Sigmoid colon (tissue), 7 donors: ENCODE measurements at places on chromosomes 6 and 20. TPM values are rescaled to one million over a fixed set of nuclear protein-coding genes. Genes with fewer than 3 reads are reported as not detected.

OR2H2 gene
- total RNA-seq: not detected

EYS gene
- total RNA-seq: not detected

DPM1 gene
- total RNA-seq: 45.4 TPM

PRICKLE4 gene
- total RNA-seq: 13.8 TPM

DZANK1 gene
- 1.9 TPM for total RNA-seq

RCAN2 gene
- total RNA-seq: 9.1 TPM

BCAS4 gene
- total RNA-seq: 5.3 TPM

- H3K27me3 ChIP-seq: no peaks in the 10 kb centered on the region
- no peak for DNase-seq
- H3K36me3 ChIP-seq: no peaks in the 10 kb centered on the region
- no peak overlapping the region for H3K4me3 ChIP-seq
Measured at GRCh38 chr20:50467174-50467573, 43.0 kb upstream of the PTPN1 start.

- H3K4me3 ChIP-seq: no peak overlapping the region
- H3K27me3 ChIP-seq: no peaks in the 10 kb centered on the region
- H3K36me3 ChIP-seq: peaks cover 24% of the 10 kb centered on the region
- H3K27ac ChIP-seq: no peak overlapping the region
- no peaks in the 10 kb centered on the region for H3K4me1 ChIP-seq
- DNase-seq: no peak
Measured at GRCh38 chr20:3227936-3228749, 10.8 kb downstream of the SLC4A11 start.

DNA sequence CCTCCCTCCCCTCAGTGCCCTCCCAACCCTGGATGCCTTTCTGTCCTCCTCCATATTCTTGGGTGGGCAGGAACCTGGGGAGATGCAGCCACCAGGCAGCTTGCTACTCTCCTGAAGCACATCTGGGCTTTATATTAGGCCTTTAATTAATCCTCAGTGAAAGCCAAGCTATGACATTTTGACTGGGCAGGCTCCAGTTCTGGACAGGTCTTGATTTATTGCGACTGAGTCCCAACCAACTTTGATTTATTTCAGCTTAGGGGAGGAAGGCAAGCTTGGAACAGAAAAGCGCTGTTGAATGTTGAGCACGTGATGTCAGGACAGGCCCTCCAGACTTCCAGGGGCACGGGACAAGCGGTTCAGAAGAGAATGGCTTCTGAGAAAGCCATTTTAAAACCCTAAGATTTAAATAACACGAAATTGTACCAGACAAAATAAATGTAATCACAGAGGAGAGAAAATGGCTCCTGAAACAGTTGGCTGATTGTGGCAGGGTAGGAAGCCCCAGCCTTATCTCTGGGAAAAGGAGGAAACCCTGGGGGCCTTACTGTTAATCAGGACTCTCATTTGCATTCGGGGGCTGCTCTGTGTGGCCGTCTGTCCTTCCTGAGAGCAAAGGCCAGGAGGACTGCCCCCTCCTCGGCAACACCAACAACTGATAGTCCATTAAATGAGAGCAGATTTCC lies 294.2 kb downstream of the FOXC1 start:
- H3K4me3 ChIP-seq: no peak overlapping the region
- DNase-seq: no peak
- H3K4me1 ChIP-seq: no peaks in the 10 kb centered on the region
- no peaks in the 10 kb centered on the region for H3K27me3 ChIP-seq
- no peak overlapping the region for H3K27ac ChIP-seq

GRCh38 chr6:99951016-99951805 lies 42.8 kb downstream of the MCHR2 start:
- DNase-seq: no peak
- no peak overlapping the region for H3K27ac ChIP-seq
- H3K36me3 ChIP-seq: no peaks in the 10 kb centered on the region
- H3K4me3 ChIP-seq: no peak overlapping the region

- H3K4me1 ChIP-seq: no peaks in the 10 kb centered on the region
- H3K36me3 ChIP-seq: no peaks in the 10 kb centered on the region
- DNase-seq: no peak
- no peaks in the 10 kb centered on the region for H3K27me3 ChIP-seq
- no peak overlapping the region for H3K4me3 ChIP-seq
Measured at GRCh38 chr6:97068211-97068610, 143.7 kb downstream of the KLHL32 start.

GRCh38 chr20:23654717-23655116 lies 17.0 kb upstream of the CST3 start:
- H3K4me1 ChIP-seq: peaks cover 22% of the 10 kb centered on the region
- H3K27ac ChIP-seq: peak overlapping the region; percentile 76
- no peaks in the 10 kb centered on the region for H3K36me3 ChIP-seq
- H3K27me3 ChIP-seq: no peaks in the 10 kb centered on the region
- DNase-seq: no peak

DNA sequence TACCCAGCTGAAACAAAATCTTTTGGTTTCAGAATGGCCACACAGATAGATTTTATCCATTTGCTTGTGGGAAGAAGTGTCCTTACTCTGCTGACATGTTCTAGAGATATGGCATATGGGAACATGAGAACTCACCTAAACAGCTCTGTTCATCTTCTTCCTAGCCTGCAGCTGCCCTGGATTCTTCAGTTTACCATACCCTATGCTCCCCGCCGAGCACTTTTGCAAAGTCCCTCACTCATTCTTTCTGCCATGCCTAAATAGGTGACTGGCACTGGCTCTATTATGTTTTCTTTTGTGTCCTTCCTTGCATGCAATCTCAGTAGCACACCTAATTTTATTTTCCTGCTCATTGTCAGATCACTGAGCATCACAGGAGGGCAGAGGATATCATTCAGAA lies 293.7 kb upstream of the RSPO3 start:
- no peaks in the 10 kb centered on the region for H3K36me3 ChIP-seq
- no peak overlapping the region for H3K4me3 ChIP-seq
- H3K4me1 ChIP-seq: no peaks in the 10 kb centered on the region
- H3K27ac ChIP-seq: no peak overlapping the region
- no peaks in the 10 kb centered on the region for H3K27me3 ChIP-seq

DNA sequence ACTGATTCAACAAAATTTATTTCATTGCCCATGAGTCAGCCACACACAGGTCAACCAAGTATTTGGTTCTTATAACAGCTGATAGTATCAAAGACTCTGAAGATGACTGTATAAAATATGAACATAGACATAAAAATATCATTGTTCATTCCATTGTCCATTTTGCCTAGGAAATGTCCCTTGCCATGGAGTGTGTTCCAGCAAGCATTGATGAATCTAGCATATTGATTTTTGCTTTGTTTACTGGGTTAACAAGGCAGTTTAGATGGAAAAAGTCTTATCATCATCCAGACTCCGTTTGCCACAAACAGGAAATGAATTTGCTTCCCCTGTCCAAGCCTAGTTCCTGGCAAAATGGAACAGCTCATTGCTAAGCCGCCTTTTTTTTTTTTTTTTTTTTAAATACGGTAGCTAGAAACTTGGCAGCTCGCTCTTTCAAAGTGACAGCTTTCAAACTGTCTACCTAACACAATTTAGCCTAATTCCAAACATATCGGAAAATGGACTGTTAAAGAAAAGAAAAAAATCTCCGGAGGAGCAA lies 7.5 kb downstream of the F13A1 start:
- H3K36me3 ChIP-seq: no peaks in the 10 kb centered on the region
- no peak for DNase-seq
- H3K27me3 ChIP-seq: no peaks in the 10 kb centered on the region
- no peaks in the 10 kb centered on the region for H3K4me1 ChIP-seq

DNA sequence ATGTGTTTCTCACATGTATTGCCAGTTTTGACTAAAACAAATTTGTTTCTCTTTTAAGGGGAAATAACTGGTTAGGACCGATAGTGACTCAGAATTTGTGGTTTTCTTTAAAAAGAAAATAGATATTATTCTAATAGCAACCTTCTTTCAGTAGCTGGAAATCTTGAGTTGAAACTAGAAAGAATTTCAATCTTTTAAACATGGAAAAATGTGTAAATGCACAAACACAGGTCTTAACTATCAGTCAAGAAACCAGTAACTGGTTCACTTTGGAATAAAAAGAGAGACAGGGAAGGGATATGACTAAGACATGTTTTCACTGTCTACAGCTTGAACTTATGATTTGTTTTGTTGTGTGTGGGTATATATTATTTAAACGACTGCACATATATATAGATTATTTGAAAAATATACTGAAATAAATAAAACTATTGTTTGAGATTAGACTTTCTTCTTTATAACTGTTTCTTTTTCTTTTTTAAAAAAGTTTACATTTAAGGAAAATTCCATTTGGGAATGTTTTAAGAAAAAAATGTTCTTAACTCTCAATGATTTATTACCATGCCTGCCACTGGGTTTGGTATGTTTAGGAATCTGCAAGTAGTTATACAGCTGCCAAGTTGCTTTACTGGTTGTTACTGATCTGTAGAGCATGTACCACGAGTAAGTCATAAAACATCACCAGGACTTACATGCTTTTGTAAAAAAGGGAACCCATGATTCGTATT lies 753.3 kb upstream of the MARCKS start:
- H3K27ac ChIP-seq: peak overlapping the region; percentile 9
- H3K4me1 ChIP-seq: peaks cover 24% of the 10 kb centered on the region
- H3K4me3 ChIP-seq: no peak overlapping the region
- DNase-seq: no peak
- H3K36me3 ChIP-seq: no peaks in the 10 kb centered on the region

DNA sequence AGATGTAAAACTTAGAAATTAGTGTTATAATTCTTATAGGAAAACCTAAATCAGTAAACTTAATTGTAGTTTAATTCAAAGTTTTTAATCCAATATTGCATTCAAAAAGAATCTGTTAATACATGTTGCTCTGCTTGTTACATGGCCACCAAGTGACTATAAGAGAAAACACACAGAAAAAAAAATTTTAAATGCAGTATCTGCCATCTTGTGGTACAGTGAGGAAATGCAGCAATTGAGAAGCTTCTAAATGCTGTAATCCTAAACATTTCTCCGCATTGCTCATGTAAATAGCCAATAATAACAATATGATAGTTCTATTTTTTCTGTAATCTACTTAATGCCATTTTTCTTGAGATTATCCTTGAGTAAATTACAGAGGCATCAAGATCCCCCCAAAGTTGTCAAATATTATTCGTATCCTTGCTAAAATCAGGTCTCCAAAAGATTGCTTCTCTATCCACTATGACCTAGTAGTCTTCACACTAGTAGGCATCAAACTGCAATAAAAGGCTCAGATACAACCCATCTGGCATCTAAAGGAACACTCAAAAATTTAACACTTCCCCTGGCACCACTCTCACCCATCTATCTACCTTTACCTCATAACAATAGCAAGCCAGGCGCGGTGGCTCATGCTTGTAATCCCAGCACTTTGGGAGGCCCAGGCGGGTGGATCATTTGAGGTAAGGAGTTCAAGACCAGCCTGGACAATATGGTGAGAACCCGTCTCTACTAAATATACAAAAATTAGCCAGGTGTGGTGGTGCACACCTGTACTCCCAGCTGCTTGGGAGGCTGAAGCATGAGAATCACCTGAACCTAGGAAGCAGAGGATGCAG lies 34.6 kb downstream of the HDAC2 start:
- H3K4me1 ChIP-seq: no peaks in the 10 kb centered on the region
- no peak overlapping the region for H3K4me3 ChIP-seq
- H3K36me3 ChIP-seq: peaks cover 33% of the 10 kb centered on the region

- no peaks in the 10 kb centered on the region for H3K4me1 ChIP-seq
- H3K27ac ChIP-seq: no peak overlapping the region
- no peak overlapping the region for H3K4me3 ChIP-seq
- H3K36me3 ChIP-seq: no peaks in the 10 kb centered on the region
Measured at GRCh38 chr6:157278171-157278570, 45.1 kb downstream of the TMEM242 start.

DNA sequence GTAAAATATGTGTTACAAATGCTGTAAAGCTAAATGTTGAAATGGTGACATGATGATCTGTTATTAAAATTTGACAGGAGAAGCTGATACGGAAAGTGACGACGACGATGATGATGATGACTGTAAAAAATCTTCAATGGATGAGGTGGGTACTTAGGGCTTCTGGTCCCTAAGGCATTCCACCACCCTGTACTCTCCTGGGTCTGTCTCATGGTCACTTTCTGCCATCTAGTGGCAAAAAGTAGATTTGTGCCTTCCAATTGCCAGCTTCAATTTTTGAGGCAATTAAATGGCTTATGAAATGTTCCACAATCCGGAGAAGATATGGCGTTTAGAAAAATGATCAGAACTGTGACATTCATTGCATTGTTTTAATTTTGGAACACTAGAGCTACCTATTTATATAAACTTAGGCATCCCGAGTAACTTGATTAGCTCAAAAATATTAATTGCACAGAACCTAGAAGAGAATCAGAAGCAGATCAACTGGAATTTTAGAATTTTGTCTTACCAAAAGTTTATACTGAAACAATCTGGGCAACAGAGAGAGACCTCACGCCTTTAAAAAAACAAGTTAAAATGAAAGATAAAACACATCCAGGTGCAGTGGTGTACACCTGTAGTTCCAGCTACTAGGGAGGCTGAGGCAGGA lies 346.5 kb upstream of the PLCB4 start:
- no peak overlapping the region for H3K27ac ChIP-seq
- H3K4me1 ChIP-seq: peaks cover 18% of the 10 kb centered on the region
- no peak for DNase-seq
- peaks cover 10% of the 10 kb centered on the region for H3K36me3 ChIP-seq

DNA sequence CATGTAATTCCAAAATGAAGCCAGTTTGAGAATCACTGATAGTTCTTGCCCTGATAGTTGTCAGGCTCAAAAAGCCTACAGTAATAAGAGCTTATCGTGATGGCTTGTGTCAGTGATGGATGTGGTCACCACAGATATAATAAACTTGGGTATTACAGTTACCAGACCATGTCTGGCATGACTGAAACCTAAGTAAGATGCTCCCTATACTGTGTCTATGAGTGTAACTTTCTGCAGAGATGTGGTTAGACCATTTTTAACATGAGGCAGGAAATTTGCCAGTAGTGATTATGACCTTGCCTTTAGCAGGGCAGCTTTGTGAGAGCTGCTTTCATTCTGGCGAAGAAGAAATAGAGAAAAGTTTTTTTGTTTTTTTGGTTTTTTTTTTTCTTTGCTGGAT lies 90.2 kb downstream of the ANKS1A start:
- DNase-seq: no peak
- H3K4me3 ChIP-seq: no peak overlapping the region
- no peaks in the 10 kb centered on the region for H3K27me3 ChIP-seq
- no peak overlapping the region for H3K27ac ChIP-seq
- no peaks in the 10 kb centered on the region for H3K4me1 ChIP-seq

DNA sequence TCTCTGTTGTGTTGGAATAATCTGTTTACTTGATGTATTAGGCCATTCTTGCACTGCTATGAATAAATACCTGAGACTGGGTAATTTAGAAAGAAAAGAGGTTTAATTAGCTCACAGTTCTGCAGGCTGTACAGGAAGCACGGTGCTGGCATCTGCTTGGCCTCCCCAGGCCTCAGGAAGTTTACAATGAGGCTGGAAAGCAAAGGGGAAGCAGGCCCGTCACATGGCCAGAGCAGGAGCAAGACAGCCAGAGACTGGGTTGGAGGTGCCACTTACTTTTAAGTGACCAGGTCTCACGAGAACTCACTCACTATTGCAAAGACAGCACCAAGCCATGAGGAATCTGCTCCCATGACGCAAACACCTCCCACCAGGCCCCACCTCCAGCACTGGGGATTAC lies 50.6 kb upstream of the FUCA2 start:
- DNase-seq: no peak

GRCh38 chr20:45792317-45793118 lies 764 bp downstream of the DNTTIP1 start:
- no peak for DNase-seq
- peak overlapping the region; percentile 92 for H3K27ac ChIP-seq
- peaks cover 19% of the 10 kb centered on the region for H3K4me1 ChIP-seq
- peaks cover 41% of the 10 kb centered on the region for H3K36me3 ChIP-seq
- no peaks in the 10 kb centered on the region for H3K27me3 ChIP-seq
- peak overlapping the region; percentile 71 for H3K4me3 ChIP-seq

GRCh38 chr6:90135667-90136066 lies 161.0 kb downstream of the BACH2 start:
- no peaks in the 10 kb centered on the region for H3K4me1 ChIP-seq
- no peak overlapping the region for H3K27ac ChIP-seq
- H3K4me3 ChIP-seq: no peak overlapping the region
- no peak for DNase-seq
